Fibroblast of skin of back (primary cell): ENCODE measurements at places on chromosomes 7 and 10.

DNA sequence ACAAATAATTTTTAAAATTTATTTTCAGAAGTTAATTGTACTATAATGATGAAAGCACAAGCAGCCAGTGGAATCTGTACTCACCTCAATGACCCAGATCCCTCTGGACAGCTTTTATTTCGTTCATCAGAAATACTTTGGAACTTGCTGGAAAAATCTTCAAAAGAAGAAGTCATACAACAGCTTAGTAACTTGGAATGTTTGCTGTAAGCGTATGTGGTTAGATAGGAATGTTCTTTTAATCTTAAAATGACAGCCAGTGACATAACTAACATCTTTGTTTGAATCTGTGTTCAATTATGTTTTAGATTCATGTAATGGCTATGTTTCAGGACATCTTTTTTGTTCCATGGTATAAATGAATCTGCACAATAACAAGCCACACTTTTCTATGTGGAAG lies 26.8 kb downstream of the CFAP69 start:
- DNase-seq, result peak; percentile 74

GRCh38 chr7:131767591-131767990 lies 211.2 kb upstream of the PODXL start:
- no peak for DNase-seq

DNA sequence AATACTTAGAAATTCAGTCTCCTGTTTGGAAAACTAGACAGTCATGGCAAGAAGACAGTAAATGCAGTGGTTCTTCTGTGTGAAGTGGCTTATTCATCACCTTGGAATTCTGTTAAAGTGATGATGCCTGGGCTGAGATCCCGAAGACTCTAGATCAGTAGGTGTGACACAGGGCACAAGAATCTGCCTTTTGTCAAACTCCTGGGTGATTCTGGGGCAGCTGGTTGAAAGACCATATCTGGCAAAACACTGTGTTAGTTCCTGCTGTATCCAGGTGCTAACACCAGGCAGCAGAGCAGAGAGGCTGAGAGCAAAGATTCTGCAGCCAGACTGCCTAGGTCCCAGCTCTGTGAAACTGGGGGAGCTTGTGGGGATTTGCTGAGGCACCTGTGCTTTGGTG lies 26.5 kb downstream of the MRC1 start:
- DNase-seq, result peak; percentile 96

- DNase-seq, result no peak
Measured at GRCh38 chr10:70347321-70347720, 35.1 kb downstream of the LRRC20 start.

GRCh38 chr10:132184816-132185593 lies 1.7 kb upstream of the DPYSL4 start:
- DNase-seq, result no peak

- no peak for DNase-seq
Measured at GRCh38 chr10:121262774-121263430, 335.3 kb downstream of the FGFR2 start.

- no peak for DNase-seq
Measured at GRCh38 chr7:155130493-155130892, 60.4 kb downstream of the HTR5A start.

- DNase-seq, result no peak
Measured at GRCh38 chr10:43181146-43181545, 42.9 kb downstream of the CSGALNACT2 start.

DNA sequence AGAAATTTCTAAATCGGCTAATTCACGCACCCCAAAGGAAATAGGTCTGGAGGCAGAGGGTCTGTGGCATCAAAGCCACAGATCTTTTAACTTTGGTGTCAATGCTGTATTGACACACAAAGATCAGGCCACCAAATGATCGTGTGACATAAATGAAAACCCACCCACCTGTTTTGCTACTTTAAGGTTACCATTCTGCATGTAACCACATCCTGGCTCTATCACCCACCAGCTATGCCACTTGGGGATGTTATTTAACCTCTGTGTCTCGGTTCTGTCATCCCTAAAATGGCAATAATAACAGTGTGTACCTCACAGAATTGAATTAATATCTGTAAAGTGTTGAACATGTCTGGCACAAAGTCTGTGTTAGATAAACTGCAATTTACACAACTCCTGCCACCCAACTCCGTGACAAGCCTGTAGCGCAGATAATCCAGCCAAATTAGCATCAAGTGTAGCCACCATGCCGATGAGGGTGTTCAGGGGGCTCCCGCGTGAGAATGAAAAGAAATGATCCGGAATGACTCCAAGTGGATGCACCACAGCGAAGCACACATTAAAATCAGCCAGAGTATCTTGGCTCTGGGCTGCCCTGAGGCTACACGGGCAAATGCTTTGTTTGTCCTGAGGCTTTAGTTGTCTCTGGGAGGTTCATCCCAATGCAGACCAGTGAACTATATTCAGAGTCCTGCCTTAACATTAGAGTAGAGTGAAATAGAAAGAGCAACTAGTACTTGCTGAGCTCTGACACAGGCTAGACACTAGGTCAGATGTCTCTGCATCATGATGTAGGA lies 158.4 kb upstream of the NEBL start:
- DNase-seq, result no peak

GRCh38 chr7:16498122-16498521 lies 28.5 kb upstream of the LRRC72 start:
- no peak for DNase-seq

GRCh38 chr10:110226926-110227641 lies 19.7 kb downstream of the MXI1 start:
- DNase-seq, result peak; percentile 30
